ENCODE measurements at places on chromosomes 12 and 14.

- DNase-seq: peak; percentile 90
Observed at GRCh38 chr12:1661553-1662335, 29.1 kb upstream of the ADIPOR2 start.

- no peak for DNase-seq
Observed at GRCh38 chr12:113638460-113638775, 166.7 kb upstream of the LHX5 start.

DNA sequence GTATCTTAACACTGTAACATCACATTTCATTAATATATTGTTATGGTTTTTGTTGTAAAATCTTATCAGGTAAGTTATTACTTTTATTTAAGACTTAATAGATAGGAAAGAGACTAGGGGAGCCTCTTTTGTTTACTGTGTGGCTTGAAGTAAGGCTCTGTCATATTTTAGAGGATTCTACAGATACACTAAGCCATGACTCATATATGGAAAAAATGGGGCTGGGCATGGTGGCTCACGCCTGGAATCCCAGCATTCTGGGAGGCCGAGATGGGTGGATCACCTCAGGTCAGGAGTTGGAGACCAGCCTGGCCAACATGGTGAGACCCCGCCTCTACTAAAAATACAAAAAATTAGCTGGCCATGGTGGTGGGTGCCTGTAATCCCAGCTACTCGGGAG, 23.6 kb upstream of the NPFF start:
- DNase-seq: no peak

GRCh38 chr12:81639196-81639595, 120.0 kb downstream of the PPFIA2 start:
- DNase-seq: no peak

DNA sequence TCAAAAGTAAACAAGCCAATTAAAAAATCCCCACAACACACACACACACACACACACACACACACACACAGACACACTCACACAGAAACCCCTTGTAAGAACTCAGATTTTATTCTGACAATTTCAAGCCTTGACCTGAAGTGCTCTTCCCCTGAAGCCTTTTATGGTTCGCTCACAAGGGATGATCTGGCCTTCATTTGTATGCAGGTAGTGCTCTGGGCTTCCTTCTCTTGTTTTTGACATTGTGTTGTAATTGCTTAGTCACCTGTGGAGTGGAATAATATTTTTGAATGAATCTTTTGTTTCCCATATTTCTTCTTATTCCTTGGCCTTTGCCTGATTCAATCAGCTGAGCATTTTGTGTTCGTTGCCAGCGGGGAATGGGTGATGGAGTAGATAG, 83.3 kb upstream of the CSRP2 start:
- no peak for DNase-seq

DNA sequence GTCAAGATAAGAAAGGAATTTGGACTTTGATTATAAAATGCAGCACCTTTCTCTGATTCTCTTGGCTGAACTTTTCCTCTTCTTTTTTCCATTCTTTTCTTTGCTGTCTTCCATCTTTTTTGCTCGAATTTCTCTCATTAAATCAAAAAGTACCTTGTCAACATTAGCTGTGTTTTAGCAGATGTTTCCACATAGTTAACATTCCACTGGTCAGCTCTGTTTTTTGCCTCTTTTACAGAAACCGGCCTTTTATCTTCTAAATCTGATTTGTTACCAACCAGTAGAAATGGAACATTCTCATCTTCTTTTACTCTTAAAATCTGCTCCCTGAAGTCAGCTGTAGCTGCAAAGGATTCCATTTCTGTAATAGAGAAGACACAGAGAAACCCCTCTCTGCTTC, 71.1 kb upstream of the SYT1 start:
- no peak for DNase-seq

DNA sequence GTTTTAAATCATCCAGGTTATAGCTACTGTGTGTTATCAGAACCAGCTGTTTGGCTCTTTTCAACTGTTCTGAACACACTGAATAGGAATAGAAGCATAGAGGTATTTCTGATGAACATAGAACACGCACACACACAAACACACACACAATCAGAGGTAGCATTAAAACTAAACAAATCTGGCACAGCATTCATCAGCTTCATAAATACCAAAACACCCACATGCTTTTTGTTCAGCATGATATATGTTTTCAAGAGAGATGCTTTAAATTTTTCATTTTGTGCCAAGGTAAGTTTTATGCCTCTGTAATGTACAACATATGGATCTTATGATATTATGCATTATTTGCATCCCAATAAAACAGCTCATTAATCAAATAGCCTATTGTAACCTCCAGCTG, 208.6 kb downstream of the GALC start:
- DNase-seq: no peak

DNA sequence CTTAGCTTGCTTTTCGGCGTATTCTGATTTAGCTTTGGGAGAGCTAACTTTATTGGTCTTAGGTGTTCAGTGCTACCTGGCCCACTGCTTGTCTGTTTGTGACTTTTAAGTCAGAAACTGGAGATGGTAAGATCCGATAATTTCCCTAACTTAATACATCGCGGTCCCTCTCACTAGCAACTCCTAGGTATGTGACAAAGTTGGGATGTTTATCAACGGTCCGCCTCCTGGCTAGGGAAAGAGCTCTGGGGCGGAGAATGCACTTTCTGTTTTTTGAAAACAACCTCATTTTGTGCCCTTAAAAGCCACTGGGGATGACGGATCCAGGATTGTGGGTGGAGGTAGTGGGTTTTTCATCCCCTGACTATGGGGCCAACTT, 1.2 kb downstream of the CDKN1B start:
- DNase-seq: no peak

DNA sequence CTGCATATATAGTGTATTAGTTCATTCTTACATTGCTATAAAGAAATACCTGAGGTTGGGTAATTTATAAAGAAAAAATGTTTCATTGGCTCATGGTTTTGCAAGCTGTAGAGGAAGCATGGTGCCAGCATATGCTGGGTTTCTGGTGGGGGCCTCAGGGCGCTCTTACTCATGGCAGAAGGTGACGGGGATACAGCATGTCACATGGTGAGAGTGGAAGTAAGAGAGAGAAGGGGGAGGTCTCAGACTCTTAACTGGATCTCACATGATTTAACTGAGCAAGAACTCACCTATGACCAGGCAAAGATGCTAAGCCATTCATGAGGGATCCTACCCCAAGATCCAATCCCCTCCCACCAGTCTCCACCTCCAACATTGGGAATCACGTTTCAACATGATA, 15.9 kb upstream of the PAWR start:
- DNase-seq: no peak

Data from NCI-H1092 (cell line).